Natural killer cell (primary cell): ENCODE measurements at places on chromosomes 1 and 21. TPM values are rescaled to one million over a fixed set of nuclear protein-coding genes. Genes with fewer than 3 reads are reported as not detected.
A peak's percentile ranks its signal among the peaks of the same experiment; 100 is the strongest.

BNIPL gene
- 0.33 TPM for total RNA-seq

SH2D5 gene
- not detected for total RNA-seq

CYP4Z1 gene
- not detected for total RNA-seq

GRCh38 chr1:116690396-116690848 lies 22.9 kb upstream of the IGSF3 start:
- no peak for DNase-seq
- no peak overlapping the region for H3K4me3 ChIP-seq
- no peaks in the 10 kb centered on the region for H3K36me3 ChIP-seq
- no peak overlapping the region for H3K27ac ChIP-seq
- H3K27me3 ChIP-seq = no peaks in the 10 kb centered on the region
- no peaks in the 10 kb centered on the region for H3K4me1 ChIP-seq

GRCh38 chr1:106798991-106799390 lies 257.5 kb upstream of the PRMT6 start:
- no peak overlapping the region for H3K4me3 ChIP-seq
- no peak overlapping the region for H3K27ac ChIP-seq
- DNase-seq = no peak
- no peaks in the 10 kb centered on the region for H3K27me3 ChIP-seq

- H3K27me3 ChIP-seq = no peaks in the 10 kb centered on the region
- no peaks in the 10 kb centered on the region for H3K4me1 ChIP-seq
- H3K4me3 ChIP-seq = no peak overlapping the region
- DNase-seq = no peak
- no peaks in the 10 kb centered on the region for H3K36me3 ChIP-seq
- no peak overlapping the region for H3K27ac ChIP-seq
These were observed 37.8 kb downstream of the SGIP1 start for GRCh38 chr1:66571789-66572188.

GRCh38 chr1:212718499-212718898 lies 18.9 kb upstream of the BATF3 start:
- peaks cover 8% of the 10 kb centered on the region for H3K27me3 ChIP-seq
- H3K4me1 ChIP-seq = peaks cover 4% of the 10 kb centered on the region
- no peak overlapping the region for H3K27ac ChIP-seq
- no peak for DNase-seq
- no peak overlapping the region for H3K4me3 ChIP-seq

GRCh38 chr1:185017966-185018365 lies 27.4 kb upstream of the RNF2 start:
- no peaks in the 10 kb centered on the region for H3K36me3 ChIP-seq
- no peak for DNase-seq
- H3K27me3 ChIP-seq = no peaks in the 10 kb centered on the region
- no peak overlapping the region for H3K27ac ChIP-seq

DNA sequence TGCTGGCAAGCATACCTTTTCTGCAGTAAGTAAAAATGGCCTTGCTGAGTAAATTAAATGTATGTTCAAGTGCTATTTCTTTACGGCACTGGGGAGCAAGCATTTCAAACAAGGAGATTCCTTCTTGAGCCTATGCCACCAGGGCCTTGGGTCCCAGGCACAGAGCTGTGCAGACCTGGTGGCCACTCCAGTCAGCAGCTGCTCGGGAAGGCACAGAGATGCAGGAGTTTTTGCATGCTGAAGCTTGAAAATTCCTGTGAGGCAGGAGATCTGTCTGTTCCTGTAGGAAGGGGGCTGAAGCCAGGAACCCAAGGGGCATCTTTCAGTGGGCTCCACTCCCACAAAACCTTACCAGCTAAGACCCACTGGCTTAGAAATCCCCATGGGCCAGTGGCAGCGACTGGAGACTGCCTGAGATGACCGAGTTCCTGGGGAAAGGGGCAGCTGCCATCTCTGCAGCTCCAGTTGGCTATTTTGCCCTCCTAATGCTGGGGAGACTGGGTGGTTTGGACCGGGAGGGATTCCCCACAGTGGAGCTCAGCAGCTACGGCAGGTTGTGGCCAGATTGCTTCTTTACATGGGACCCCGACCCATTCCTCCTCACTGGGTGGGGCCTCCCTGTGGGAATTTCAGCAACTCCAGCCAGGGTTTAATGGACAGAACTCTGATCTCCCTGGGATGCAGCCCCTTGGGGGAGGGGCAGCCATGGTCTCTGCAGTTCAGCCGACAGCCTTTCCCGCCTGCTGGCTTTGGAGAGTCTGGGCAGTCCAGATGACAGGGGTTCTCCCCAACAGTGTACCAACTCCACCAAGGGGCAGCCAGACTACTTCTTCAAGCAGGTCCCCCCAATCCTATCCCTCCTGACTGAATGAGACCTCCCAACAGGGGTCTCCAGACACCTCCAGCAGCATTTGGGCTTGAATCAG lies 8.4 kb upstream of the PGBD2 start:
- no peak for DNase-seq
- no peak overlapping the region for H3K27ac ChIP-seq
- no peak overlapping the region for H3K4me3 ChIP-seq
- no peaks in the 10 kb centered on the region for H3K36me3 ChIP-seq
- no peaks in the 10 kb centered on the region for H3K4me1 ChIP-seq
- H3K27me3 ChIP-seq = peaks cover 10% of the 10 kb centered on the region

DNA sequence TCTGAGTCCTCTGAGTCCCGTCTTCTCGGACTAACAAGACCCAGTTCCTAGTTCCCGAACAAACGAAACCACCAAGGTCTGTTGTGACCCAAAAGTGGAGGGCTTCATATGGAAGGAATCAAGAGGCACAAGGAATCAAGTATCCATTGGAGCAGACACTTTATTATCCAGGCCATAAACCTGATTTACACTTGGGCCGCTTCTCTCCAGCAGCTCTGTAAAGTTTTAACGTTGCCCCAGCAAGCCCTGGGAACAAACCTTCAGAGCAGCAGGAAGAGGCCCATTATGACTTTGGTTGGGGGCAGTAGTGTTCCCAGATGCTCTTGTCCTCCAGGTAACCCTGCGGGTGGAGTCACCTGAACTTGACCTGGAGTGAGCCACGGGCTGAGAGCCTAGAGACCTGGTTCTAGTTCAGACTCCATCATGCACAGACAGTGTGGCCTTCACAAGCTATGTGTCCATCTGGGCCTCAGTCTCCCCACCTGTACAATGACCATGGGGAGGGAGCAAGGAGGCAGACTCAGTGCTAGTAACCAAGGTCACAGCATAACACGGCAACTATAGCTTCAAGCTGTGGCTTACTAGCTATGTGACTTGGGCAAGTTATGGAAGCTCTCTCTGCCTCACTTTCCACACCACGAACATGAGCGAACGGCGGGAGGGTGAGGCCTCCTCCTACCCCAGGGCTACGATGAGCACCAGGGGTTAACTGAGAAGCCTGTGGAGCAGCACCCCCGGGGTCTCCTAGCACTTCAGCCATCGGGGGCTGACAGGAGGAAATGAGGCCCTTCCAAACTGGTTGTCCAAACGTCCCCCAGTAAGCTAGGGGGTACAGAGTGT lies 95.7 kb downstream of the GLIS1 start:
- no peaks in the 10 kb centered on the region for H3K4me1 ChIP-seq
- no peaks in the 10 kb centered on the region for H3K27me3 ChIP-seq
- H3K27ac ChIP-seq = no peak overlapping the region
- no peak overlapping the region for H3K4me3 ChIP-seq

- DNase-seq = no peak
- no peaks in the 10 kb centered on the region for H3K27me3 ChIP-seq
- no peak overlapping the region for H3K4me3 ChIP-seq
These were observed 122.9 kb upstream of the DAB1 start for GRCh38 chr1:57546549-57547330.

GRCh38 chr1:204924013-204924759 lies 53.5 kb downstream of the NFASC start:
- H3K27me3 ChIP-seq = peaks cover 2% of the 10 kb centered on the region
- no peaks in the 10 kb centered on the region for H3K36me3 ChIP-seq
- H3K4me1 ChIP-seq = no peaks in the 10 kb centered on the region
- H3K4me3 ChIP-seq = no peak overlapping the region
- no peak for DNase-seq

GRCh38 chr1:165114022-165114888 lies 242.3 kb downstream of the LMX1A start:
- peak; percentile 2 for DNase-seq
- no peaks in the 10 kb centered on the region for H3K36me3 ChIP-seq
- H3K27me3 ChIP-seq = peaks cover 3% of the 10 kb centered on the region
- no peaks in the 10 kb centered on the region for H3K4me1 ChIP-seq

- H3K36me3 ChIP-seq = no peaks in the 10 kb centered on the region
- no peak overlapping the region for H3K27ac ChIP-seq
- H3K4me1 ChIP-seq = no peaks in the 10 kb centered on the region
- no peak overlapping the region for H3K4me3 ChIP-seq
- no peaks in the 10 kb centered on the region for H3K27me3 ChIP-seq
- no peak for DNase-seq
These were observed 259.4 kb downstream of the BACH1 start for GRCh38 chr21:29557931-29558725.
